HTR-8/SVneo (cell line): ENCODE measurements at places on chromosomes 7 and 10.

- no peak for DNase-seq
Measured at GRCh38 chr10:118444069-118444468, 101.9 kb upstream of the FAM204A start.

DNA sequence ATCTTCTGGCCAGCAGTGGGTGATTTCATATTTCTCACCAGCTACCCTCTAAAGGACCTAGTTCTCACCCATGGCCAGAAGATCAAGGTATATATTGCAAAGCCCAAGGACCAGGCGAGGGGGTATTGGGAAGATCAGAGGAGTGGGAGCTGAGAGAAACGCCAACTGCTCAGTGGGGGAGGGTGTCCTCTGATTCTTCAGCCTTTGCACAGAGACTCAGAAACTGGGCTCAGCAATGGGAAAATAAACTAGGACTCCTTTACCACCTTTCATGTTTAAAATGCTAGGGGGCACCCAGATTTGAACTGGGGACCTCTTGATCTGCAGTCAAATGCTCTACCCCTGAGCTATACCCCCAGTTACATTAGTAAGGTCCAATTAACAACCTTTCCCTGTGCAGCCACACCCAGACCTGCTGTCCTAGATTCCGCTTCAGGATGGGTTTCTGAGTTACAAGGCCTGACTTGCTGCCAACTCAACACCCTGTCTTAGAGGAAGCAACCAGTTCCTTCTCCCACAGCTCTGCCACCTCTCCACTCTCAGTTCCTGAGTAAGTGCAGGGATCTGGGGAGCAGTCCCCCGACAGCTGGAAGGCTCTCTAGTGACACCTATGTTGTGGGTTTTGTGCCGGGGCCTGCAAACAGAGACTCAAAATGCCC, 93.5 kb downstream of the ZNF783 start:
- DNase-seq, result no peak

DNA sequence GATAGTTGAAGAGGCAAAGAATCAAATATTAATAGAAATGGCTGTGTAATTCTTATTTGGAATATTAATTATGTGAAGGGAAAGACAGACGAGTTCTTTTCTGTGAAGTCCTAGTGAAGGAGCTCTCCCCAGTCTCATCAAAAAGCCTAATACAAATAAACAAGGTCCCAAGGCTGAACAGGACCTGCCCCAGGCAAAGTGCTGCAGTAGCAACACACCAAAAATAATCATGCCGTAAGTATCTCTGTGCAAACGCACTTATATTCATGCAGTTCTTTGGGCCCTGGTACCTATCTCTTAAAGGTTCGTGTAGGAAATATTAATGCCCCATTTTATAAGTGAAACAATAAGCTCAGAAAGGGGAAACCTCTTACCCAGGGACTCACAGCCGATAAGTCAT, 12.2 kb upstream of the CHST15 start:
- no peak for DNase-seq

DNA sequence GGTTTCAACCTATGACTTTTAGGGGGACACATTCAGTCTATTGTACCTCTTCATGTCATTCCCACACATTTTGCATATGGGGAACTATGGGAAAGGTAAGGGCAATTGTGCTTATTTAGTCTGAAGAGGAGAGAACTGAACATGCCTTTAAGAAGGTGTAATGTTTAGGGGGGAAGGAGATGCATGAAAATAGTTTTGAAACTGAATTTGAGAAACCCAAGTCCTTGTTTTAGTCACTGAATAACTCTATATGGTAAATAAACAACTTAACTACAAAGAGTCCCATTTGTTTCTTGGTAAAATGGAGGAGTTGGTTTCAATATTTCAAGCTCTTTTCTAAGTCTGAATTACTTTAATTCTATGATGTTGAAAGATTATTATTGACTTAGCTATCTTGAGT, 166.1 kb downstream of the DNAJB9 start:
- DNase-seq, result no peak

GRCh38 chr7:107697321-107698049, 36.9 kb downstream of the SLC26A4 start:
- no peak for DNase-seq

GRCh38 chr10:75646916-75647315, 215.5 kb downstream of the LRMDA start:
- no peak for DNase-seq

GRCh38 chr10:5645375-5645774, 21.0 kb downstream of the ASB13 start:
- DNase-seq, result no peak

DNA sequence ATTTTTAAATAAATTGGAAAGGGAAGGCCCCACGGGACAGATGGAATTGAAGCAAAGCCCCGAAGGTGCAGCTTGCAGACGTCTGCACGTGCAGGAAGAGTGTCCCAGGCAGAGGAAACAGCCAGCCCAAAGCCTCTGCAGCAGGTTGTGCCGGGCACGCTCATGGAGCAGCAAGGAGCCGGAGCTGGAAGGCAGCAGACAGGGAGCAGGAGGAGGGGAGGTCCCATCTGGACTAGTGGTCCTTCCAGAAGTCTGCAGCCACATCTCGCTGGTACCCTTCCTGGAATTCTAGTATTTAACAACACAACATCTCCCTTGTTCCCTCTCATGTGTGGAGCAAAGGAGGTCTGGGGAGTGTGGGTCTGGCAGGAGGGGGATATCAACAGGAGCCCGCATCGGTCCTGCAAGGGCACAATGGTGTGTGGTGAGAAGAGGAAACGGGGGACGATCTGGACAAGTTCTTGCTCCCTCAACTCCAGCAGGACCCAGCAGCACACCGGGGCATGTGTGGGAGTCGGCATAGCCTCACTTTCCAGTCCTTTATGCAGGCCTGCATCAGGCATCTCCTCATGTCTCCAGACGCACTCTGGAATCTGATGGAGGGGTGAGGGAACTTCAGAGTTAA, 169.3 kb downstream of the GRID1 start:
- no peak for DNase-seq

GRCh38 chr10:62388328-62388727, 14.2 kb downstream of the ZNF365 start:
- no peak for DNase-seq

DNA sequence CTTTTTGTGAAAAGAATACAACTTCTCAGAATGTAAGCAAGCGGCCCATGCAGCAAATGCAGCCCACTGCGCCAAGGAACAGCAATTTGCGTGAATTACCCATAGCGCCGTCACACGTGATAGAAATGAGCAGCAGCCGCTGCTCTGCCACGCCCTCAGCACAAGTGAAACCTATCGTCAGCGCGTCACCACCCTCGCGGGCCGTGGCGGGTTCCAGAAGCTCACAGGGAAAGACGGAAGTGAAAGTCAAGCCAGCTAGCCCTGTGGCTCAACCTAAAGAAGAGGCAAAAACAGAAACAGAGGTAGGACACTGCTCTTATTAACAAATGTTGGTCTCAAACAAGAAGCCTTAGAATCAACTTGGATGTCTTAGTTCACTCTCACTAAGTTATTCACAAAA, 70.5 kb downstream of the SHH start:
- DNase-seq, result no peak

DNA sequence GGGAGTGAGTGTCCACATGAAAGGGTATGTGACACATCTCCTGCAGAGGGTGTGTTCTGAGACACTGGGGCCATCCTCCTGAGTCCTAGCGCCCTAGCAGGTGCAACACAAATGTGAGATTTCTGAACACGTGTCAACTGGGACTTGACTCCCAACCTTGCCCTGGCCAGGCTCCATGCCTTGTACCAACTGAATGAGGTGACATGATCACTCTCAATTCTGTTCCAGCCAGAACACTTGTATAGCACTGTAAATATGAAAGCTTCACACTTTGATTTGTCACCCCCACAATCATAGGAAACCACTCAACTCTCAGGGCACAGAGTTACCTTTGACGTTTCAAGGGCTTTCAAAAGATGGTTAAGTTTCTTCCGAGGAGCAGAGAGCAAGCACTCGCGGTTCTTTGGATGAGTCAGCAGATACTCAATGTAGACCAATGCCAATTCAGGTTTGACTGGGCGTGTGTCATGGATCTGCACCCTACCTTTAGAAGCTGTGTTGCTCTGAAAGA, 48.6 kb downstream of the NCAPG2 start:
- no peak for DNase-seq

- DNase-seq, result no peak
Measured at GRCh38 chr10:73553761-73554160, 37.4 kb downstream of the USP54 start.

DNA sequence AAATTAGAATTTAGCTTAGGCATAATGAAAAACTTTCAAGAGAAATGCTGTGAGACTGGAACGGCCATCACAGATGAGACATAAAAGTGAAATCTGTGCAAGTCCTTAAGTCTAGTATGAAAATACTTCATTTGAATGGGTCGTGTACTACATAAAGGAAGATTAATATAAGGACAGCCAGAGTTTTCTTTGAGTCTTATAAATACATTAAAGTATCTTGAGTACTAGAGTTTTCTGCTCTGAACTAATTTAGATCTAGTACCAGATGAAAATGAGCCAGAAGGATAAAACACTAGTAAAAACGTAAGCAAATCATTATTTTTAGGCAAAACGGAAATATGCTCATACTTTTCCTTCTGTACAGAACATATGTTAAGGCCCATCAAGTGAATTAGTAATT, 93.1 kb downstream of the ATE1 start:
- no peak for DNase-seq

DNA sequence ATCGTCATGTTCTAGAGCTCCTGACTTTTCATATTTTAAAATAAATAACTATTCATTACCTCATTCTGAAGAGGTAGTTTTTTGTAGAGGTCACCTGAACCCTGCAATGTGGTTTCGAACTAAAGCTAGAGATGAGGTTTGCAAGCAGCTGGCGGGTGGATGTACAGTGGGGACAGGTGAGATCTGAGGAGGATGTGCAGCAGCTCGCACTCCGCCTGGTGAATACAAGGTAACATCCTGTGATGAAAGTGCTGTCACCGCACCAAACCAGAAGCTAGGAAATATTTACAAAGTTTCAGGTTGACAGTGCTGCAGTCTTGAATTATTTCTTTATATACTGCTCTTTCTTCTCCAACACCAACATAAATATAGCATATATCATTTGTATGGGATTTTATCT, 26.5 kb downstream of the NDUFB2 start:
- DNase-seq, result no peak

- peak; percentile 72 for DNase-seq
Measured at GRCh38 chr7:1192171-1192676, 32.2 kb upstream of the ZFAND2A start.

- DNase-seq, result no peak
Measured at GRCh38 chr7:44979481-44980392, 922 bp upstream of the MYO1G start.

GRCh38 chr7:26667514-26668133, 196.8 kb downstream of the SKAP2 start:
- DNase-seq, result peak; percentile 69

- no peak for DNase-seq
Measured at GRCh38 chr10:50470345-50470744, 153.4 kb downstream of the SGMS1 start.

GRCh38 chr10:130029209-130029608, 65.1 kb upstream of the EBF3 start:
- no peak for DNase-seq

DNA sequence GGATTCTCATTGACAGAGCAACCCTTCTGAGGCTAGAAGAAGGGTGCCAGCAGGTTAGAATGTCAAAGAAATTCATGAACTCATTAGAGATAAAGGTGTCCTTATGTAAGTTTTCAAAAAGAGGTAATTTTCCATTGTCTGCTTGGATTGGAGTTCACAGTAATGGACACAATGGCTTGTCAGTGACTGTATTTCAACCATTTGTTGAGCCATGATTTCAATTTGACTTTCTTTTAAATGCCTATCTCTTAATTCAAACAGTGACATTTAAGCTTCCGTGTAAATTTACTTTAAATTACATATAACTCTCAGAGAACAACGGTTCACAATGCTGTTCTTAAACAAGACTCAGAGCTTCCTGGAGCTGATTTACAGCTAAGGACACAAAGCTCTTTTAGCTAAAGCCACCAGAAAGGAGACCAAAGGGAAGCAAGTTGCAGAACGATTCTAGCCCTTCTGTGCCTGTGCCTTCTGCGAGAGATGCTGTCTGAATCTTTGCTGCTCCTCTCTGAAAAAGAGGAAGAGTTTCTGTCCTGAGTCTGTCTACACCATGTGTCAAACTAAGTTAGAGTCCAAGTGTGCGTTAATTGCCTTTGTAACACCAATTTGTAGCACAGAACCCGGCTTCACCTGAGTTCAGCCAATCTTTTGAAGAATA, 42.2 kb upstream of the PFKP start:
- no peak for DNase-seq

- no peak for DNase-seq
Measured at GRCh38 chr7:103622274-103622673, 176.3 kb upstream of the SLC26A5 start.

- DNase-seq, result no peak
Measured at GRCh38 chr7:49928787-49929186, 155.3 kb downstream of the VWC2 start.

DNA sequence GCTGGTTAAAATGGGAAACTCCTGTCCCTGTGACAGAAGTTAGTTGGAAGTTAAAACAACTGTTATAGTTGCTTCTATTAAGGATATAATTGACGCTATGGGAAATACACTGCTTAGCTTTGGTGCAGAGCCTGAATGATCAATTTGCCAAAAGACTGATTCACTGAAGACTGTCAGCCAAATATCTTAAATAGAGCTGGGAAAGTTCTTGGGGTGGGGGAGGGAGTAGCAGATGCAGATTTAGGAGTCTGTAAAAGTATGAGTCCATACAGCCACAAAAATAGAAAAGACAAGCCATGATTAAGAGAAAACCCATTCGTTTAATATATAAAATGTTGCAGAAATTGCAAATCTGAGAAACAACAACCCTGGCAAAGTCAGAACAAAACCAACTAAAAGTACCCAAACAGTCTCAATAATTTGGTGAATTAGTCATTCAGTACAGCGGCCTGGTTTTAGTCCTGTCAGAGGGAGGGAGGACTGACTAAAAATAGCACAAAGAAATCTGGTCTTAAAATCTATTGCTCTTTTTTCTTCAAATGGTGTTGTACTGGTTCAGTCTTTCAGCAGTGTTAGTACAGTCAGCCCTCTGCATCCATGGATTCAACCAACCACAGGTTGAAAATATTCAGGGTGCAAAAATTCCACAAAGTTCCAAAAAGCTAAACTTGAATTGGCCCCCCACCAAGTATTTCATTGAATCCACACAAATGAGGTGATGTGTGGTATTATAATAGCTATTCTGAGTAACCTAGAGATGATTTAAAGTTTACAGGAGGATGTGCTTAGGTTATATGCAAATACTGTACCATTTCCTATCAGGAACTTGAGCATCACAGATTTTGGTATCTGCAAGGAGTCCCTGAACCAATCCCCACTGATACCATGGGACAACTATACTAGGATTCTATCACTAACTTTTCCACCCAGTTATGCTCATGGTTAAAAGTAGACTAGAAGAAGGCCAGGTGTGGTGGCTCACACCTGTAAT, 30.0 kb downstream of the STK17A start:
- no peak for DNase-seq

GRCh38 chr10:88045096-88045495, 181.7 kb downstream of the PTEN start:
- DNase-seq, result no peak
